ENCODE measurements at places on chromosomes 6 and 20. TPM values are rescaled to one million over a fixed set of nuclear protein-coding genes. Genes with fewer than 3 reads are reported as not detected.

DNA sequence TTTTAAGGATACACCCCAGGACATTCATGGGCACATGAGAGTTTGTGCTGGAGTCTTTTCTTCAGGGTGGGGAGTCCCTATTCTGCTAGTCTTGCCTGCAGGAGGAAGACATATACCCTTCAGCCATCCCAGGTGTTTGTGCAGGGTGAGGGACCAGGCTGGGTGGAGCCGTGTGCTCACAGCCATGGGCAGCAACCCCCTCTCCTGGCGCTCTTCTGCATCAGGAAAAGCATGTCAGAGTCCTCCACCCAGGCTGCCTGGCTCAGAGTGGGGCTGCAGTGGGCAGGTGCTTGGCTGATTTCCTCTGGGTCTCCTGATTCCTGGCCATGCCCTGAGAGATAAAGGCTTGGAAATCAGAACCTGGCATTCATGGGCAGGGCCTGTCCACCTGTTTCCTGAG, 22.7 kb upstream of the MLN start:
- H3K36me3 ChIP-seq, result peaks cover 5% of the 10 kb centered on the region
- no peak for DNase-seq
- no peak overlapping the region for H3K4me3 ChIP-seq
- H3K27me3 ChIP-seq, result peaks cover 10% of the 10 kb centered on the region

DNA sequence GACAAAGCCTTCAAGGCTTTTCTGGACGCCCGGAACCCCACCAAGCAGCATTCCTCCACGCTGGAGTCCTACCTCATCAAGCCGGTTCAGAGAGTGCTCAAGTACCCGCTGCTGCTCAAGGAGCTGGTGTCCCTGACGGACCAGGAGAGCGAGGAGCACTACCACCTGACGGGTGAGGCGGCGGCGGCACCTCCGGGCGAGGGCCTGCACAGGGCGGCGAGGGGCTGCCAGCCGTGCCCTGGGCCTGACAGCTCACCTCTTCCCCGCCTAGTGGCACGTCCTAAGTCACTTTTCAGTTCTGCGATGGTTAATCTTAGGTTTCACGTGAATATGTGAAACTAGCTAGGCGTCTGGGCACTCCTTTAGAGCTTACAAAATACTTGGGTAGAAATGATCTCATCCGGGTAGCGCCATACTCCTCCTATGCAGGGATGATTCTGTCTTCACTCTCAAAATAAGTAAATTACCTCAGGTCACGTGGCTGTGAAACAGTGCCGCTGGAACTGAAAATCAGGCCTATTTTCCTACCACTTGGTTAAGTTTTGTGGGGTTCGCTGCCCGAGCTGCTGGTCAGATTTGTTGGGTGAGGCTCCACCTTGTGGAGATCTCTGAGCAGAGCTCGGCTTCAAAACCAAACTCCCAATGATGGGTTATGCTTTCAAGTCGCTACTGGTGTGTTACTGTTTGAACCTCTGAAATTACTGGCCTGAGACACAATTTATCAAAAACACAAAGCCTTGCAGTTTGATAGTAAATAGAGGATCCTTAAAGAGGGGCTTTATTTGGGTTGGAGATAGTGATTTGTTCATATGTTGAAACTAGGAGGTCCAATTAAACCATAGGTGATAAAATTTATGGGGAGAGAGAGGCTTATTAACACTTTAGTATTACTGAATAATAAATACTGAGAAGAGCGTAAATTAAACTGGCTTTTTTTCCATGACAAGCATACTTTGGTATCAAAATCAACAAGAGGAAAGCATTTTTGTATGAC, 15.5 kb upstream of the CLDN20 start:
- H3K36me3 ChIP-seq, result peaks cover 14% of the 10 kb centered on the region
- peak overlapping the region; percentile 71 for H3K27ac ChIP-seq
- DNase-seq, result peak; percentile 54
- no peaks in the 10 kb centered on the region for H3K4me1 ChIP-seq
- no peaks in the 10 kb centered on the region for H3K27me3 ChIP-seq

Gene ZBTB46
- total RNA-seq, result 0.63 TPM

- no peak overlapping the region for H3K4me3 ChIP-seq
- no peaks in the 10 kb centered on the region for H3K36me3 ChIP-seq
- H3K4me1 ChIP-seq, result no peaks in the 10 kb centered on the region
- DNase-seq, result no peak
- no peaks in the 10 kb centered on the region for H3K27me3 ChIP-seq
Measured at GRCh38 chr20:35611482-35611881, 4.1 kb upstream of the SPAG4 start.

DNA sequence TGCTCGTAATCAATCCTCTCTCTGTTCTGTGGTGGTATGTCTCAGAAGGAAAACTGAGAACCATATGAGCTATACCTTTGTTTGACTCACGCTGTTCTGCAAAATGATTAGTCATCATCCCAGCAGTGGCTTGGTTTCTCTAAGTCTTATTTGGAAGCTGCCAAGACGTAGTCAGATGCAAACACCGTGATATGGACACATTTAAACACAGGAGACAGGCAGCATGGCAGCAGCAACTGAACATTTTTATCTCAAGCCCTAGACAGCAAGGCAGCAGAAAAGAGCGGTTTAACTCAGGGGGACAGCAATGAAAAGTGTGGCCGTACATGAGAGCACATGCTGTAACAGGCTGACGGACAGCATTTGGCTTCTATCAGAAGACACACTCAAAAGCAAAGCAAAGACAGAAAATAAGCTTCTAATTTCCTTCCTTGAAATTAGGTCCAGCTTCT, 1295.1 kb downstream of the EPHA7 start:
- H3K27ac ChIP-seq, result no peak overlapping the region
- no peaks in the 10 kb centered on the region for H3K27me3 ChIP-seq
- DNase-seq, result peak; percentile 78
- H3K36me3 ChIP-seq, result peaks cover 5% of the 10 kb centered on the region
- peaks cover 27% of the 10 kb centered on the region for H3K4me1 ChIP-seq
- H3K4me3 ChIP-seq, result no peak overlapping the region

Gene ZNF391
- total RNA-seq, result 8.3 TPM

DNA sequence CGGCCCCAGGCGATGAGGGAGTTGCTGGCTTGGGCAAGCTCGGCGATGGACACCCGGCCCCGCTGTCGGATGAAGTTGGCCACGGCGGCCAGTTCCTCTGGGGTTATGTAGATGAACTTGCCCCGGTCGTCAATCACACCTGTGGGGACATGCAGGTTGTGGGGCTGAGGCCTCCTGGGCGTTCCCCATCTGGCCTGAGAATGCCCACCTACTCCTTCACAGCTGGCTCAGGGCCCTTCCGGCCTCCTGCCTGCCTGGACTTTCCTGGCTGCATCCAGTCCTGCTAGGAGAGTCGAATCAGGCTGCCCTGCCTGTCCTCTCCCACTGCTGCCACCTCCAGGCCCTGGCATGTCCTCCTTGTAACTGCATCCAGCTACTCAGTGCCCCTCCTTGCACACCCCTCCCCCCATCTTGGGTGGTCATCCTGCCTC, 13.8 kb downstream of the DDRGK1 start:
- no peaks in the 10 kb centered on the region for H3K27me3 ChIP-seq
- H3K36me3 ChIP-seq, result peaks cover 54% of the 10 kb centered on the region
- H3K4me3 ChIP-seq, result no peak overlapping the region
- H3K27ac ChIP-seq, result no peak overlapping the region
- DNase-seq, result no peak

- H3K27me3 ChIP-seq, result peaks cover 16% of the 10 kb centered on the region
- H3K27ac ChIP-seq, result no peak overlapping the region
- DNase-seq, result peak; percentile 43
Measured at GRCh38 chr20:60224914-60225313, 266.7 kb downstream of the CDH26 start.

- DNase-seq, result no peak
- peaks cover 6% of the 10 kb centered on the region for H3K36me3 ChIP-seq
- peaks cover 14% of the 10 kb centered on the region for H3K4me1 ChIP-seq
- no peak overlapping the region for H3K4me3 ChIP-seq
Measured at GRCh38 chr20:44707018-44707579, 8.1 kb upstream of the CCN5 start.

DNA sequence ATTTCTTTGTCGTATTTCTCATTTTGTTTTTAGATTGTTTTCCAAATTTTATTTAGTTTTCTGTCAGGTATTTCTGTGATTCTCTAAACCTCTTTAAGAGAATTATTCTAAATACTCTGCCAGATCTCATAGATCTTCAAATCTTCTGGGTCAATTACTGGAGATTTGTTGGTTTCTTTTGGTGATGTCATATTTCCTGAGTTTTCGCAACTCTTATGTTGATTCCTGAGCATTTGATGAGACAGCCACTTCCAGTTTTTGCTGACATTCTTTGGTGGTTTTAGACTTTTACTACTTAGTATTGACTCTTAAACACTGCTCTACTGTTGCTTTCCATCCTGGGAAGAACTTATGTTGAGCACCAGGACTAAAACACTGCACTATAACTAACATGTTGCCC, 21.9 kb downstream of the ADGB start:
- DNase-seq, result peak; percentile 30
- peaks cover 54% of the 10 kb centered on the region for H3K27me3 ChIP-seq
- H3K27ac ChIP-seq, result no peak overlapping the region
- H3K4me3 ChIP-seq, result no peak overlapping the region

GRCh38 chr20:23145281-23145700, 59.2 kb upstream of the CD93 start:
- no peak overlapping the region for H3K4me3 ChIP-seq
- H3K27ac ChIP-seq, result peak overlapping the region; percentile 20
- DNase-seq, result peak; percentile 89
- no peaks in the 10 kb centered on the region for H3K27me3 ChIP-seq
- peaks cover 69% of the 10 kb centered on the region for H3K4me1 ChIP-seq

Gene GFRAL
- not detected for total RNA-seq

Gene UBD
- total RNA-seq, result not detected

- H3K4me1 ChIP-seq, result no peaks in the 10 kb centered on the region
- peaks cover 78% of the 10 kb centered on the region for H3K27me3 ChIP-seq
- no peaks in the 10 kb centered on the region for H3K36me3 ChIP-seq
- H3K27ac ChIP-seq, result no peak overlapping the region
- no peak for DNase-seq
- H3K4me3 ChIP-seq, result no peak overlapping the region
Measured at GRCh38 chr6:94956910-94957309, 620.4 kb upstream of the MANEA start.

Gene CRISP2
- total RNA-seq, result not detected

DNA sequence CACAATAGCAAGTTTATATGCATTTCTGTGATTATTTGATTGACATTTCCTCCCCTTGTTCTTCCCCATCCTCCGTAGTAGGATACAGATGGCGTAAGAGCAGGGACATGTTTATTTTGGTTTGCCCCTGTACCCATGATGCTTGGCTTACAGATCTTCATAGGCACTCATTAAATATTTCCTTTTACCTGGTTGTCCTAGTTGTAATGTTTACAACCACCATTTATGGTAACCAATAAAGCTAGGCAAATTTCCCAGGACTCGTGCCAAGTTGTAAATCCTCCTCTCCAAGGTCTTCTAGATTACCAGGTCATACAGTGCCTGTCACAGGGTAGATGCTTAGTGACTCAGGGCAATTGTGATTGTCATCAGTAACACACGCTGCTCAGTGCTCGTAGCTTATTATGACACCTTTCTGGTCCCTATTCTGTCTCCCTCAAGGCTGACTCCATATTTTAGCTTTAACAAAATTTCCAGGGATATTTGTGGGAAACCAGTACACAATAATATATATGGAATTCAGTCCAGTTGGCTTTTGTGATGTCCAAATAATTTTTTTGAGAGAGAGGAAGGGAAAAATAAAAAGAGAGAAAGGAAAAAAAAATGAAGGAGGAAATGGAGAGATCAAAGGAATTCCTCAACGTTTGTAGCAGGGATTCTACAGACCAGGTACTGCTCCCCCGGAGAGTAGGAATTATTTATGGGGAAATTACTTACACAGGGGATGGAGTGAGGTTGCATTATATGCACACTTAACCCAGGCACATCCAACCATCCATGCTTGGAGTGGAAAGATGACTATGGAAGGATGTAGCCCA, 24.6 kb downstream of the CYP24A1 start:
- H3K27ac ChIP-seq, result no peak overlapping the region
- no peak overlapping the region for H3K4me3 ChIP-seq
- H3K27me3 ChIP-seq, result no peaks in the 10 kb centered on the region
- peak; percentile 35 for DNase-seq
- peaks cover 6% of the 10 kb centered on the region for H3K4me1 ChIP-seq
- no peaks in the 10 kb centered on the region for H3K36me3 ChIP-seq

GRCh38 chr20:48681201-48681872, 146.5 kb downstream of the PREX1 start:
- DNase-seq, result no peak
- no peaks in the 10 kb centered on the region for H3K27me3 ChIP-seq
- no peaks in the 10 kb centered on the region for H3K36me3 ChIP-seq
- H3K4me3 ChIP-seq, result no peak overlapping the region
- peaks cover 5% of the 10 kb centered on the region for H3K4me1 ChIP-seq

Gene BMP2
- 6.7 TPM for total RNA-seq

GRCh38 chr6:160285541-160286105, 27.0 kb upstream of the SLC22A2 start:
- H3K4me1 ChIP-seq, result peaks cover 11% of the 10 kb centered on the region
- H3K27ac ChIP-seq, result no peak overlapping the region
- no peaks in the 10 kb centered on the region for H3K27me3 ChIP-seq

Gene NKAIN2
- 4.9 TPM for total RNA-seq

Gene ASIP
- not detected for total RNA-seq

DNA sequence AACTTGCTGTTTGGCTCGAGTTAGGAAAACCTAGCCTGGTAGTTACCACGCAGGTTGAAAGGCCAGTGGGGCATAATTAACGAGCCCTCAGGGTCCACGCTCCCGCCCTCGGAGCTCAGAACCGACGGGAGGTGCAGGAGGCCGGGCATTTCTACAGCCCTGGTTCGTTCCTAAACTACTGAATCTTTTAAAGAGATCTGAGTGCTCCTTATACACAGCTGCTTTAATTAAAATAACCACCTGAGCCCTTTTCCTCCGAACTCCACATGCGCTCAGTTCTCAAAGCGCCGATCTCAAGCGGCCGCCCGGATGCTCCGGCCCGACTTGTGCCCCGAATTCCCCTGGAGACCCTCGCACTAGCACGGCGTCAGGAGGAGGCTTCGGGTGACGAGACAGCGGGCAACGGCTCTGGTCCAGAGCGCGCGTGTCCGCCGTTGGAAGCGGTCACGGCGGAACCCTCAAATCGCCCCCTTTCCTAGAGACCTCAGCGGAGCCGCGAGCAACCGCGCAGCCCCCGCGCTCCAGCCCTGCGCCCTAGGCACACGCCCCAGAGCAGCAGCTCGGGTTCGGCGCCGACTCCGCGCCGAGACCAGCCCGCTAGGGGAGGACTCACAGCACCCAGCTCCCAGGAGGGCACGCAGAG, 397 bp downstream of the WDR27 start:
- H3K4me1 ChIP-seq, result peaks cover 42% of the 10 kb centered on the region
- H3K27me3 ChIP-seq, result no peaks in the 10 kb centered on the region
- peaks cover 11% of the 10 kb centered on the region for H3K36me3 ChIP-seq
- H3K4me3 ChIP-seq, result peak overlapping the region; percentile 86

All from MCF 10A (cell line).